Activated CD8-positive, alpha-beta T cell treated with anti-CD3 and anti-CD28 coated beads, Interleukin-2, amount 10 ng/mL, durations not matched to agents 7 days and 5 days (primary cell): ENCODE measurements at places on chromosomes 12 and 14.

GRCh38 chr12:29521951-29522350 lies 24.5 kb upstream of the OVCH1 start:
- DNase-seq: no peak

- DNase-seq: no peak
Measured at GRCh38 chr12:116321913-116322312, 44.4 kb upstream of the MED13L start.

- no peak for DNase-seq
Measured at GRCh38 chr14:87522575-87522974, 470.4 kb downstream of the GALC start.

- DNase-seq: no peak
Measured at GRCh38 chr12:223841-224240, 9.9 kb upstream of the SLC6A12 start.

- DNase-seq: no peak
Measured at GRCh38 chr12:63989301-63989845, 144.9 kb downstream of the SRGAP1 start.

- no peak for DNase-seq
Measured at GRCh38 chr12:32116897-32117296, 10.2 kb downstream of the BICD1 start.

- DNase-seq: no peak
Measured at GRCh38 chr12:122062832-122063693, 15.5 kb upstream of the MLXIP start.

- no peak for DNase-seq
Measured at GRCh38 chr12:94951071-94951934, 52.2 kb downstream of the NDUFA12 start.

DNA sequence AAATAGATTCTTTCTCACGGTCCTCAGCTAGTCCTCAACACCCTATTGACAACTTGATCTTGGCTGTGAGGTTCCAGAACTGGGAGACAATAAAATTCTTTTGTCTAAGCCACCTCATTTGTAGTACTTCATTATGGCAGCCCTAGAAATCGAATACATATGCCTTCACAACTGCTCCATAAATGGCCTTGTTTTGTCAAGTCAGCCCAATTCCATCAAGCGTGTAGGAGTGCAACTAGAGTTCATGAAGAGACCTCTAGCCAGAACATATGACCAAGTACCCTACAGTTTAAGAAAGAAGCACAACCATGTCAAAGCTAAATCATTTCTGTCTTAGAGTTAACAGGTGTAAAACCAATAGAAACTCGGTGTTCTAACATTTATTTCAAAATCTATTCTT lies 45.0 kb upstream of the PLEKHA5 start:
- no peak for DNase-seq

GRCh38 chr14:96739200-96739910 lies 57.8 kb upstream of the VRK1 start:
- no peak for DNase-seq

GRCh38 chr12:116615141-116615861 lies 56.1 kb downstream of the MAP1LC3B2 start:
- no peak for DNase-seq

DNA sequence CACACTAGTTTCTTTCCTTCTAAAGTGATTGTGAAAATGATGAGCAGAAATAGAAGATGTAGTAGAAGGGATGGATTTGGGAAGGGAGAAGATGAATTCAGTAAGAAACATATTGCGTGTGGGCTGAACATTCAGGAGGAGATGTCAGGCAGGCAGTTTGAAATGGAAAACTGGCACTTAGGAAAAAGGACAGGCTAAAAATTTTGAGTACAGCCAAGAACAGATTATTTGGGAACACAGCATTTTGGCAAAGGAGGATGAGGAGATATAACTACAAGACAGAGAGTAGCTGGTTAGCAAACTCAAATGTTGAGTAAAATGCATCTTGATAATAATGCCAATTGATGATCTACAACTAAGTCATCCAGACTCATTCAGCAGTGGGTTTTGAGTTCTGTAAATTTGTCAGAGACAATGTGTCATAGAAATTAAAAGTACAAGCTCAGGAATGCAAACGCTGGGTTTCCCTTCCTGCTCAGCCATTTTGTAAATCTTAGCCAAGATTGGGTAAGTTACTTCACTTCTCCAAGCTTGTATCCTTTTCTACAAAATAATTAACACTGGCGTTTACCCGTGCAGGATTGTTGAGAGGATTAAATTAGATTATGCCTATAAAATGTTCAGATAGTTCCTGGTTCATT lies 255.0 kb downstream of the NAV3 start:
- DNase-seq: no peak
